ENCODE measurements at places on chromosomes 11 and 22.

GRCh38 chr11:3199537-3200295, 18.9 kb downstream of the MRGPRG start:
- DNase-seq = no peak

DNA sequence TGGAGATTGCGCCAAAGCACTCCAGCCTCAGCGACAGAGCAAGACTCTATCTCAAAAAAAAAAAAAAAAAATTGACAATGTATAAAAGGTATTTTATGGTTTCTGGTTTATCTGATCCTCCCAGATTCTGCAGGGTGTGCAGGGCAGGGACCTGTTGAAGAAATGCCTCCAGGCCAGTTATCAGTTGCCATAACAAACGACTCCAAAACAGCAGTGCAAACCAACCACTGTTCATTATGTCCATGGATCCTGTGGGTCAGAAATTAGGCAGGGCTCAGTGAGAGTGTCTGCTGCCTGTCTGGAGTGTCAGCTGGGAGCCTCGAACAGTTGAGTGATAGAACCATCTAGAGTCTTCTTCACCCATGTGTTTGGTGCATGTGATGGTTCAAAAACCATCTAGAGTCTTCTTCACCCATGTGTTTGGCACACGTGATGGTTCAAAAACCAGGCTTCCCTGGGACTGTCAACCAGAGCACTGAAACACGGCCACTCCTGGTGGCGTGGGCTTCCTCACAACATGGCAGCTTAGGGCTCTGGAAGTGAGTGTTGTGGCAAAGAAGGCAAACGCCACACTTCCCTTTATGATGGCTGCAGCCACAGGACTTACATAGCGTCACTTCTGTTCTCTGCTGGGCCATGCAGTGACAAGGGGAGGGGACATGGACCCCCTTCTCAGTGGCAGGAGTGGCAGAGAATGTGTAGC, 115.1 kb upstream of the CRYBB3 start:
- DNase-seq = no peak

GRCh38 chr11:102824556-102824955, 18.9 kb downstream of the MMP3 start:
- no peak for DNase-seq

DNA sequence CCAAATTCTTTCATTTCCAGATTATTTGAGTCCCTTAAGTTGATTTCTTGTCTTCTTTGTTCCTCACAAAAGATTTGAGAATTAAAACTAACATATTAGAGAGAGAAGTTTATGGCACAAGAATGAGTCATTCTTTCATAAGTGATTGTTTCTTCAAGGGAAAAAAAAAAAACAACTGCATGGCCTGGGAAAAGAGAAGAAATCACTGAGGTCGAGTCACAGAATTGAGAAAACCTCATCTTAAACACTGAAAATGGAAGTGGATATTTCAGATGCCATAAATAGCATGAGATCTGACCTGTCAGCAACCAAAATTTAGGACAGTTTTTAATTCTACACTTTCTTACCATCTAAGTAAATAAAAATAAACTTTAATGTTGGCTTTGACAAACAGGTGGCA, 87.2 kb downstream of the CWF19L2 start:
- no peak for DNase-seq

GRCh38 chr11:44531636-44532035, 33.8 kb upstream of the CD82 start:
- DNase-seq = no peak
